GM12878 (cell line): ENCODE measurements at places on chromosomes 5 and 9.

GRCh38 chr5:145855763-145856267 lies 17.0 kb downstream of the GRXCR2 start:
- no peaks in the 10 kb centered on the region for H3K27me3 ChIP-seq
- no peaks in the 10 kb centered on the region for H3K4me1 ChIP-seq
- no peak overlapping the region for H3K27ac ChIP-seq
- H3K4me3 ChIP-seq, result no peak overlapping the region

DNA sequence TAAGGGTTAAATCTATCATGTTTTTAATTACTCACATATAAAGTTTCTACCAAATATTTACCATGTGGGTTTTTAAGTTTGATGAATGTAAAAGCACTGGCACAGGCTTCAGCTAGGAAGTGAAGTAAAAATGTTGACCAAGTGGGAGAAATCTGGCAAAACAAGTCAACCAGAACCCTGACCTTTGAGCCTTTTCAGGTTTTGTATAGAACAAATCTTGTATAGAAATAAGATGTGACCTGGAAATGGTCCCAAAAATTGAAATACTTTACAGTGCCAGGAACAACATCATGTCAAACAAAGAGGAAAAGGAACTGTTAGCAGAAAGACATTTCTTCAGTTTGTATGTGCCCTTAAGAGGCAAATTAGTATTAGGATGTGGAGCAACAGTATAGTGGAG lies 137.6 kb downstream of the CCDC192 start:
- H3K4me3 ChIP-seq, result no peak overlapping the region
- H3K4me1 ChIP-seq, result no peaks in the 10 kb centered on the region
- no peaks in the 10 kb centered on the region for H3K36me3 ChIP-seq
- H3K27ac ChIP-seq, result no peak overlapping the region
- no peaks in the 10 kb centered on the region for H3K27me3 ChIP-seq

GRCh38 chr9:83013867-83014605 lies 48.9 kb downstream of the RASEF start:
- no peaks in the 10 kb centered on the region for H3K27me3 ChIP-seq
- DNase-seq, result no peak
- no peak overlapping the region for H3K4me3 ChIP-seq
- no peaks in the 10 kb centered on the region for H3K4me1 ChIP-seq
- H3K36me3 ChIP-seq, result no peaks in the 10 kb centered on the region

- H3K4me1 ChIP-seq, result no peaks in the 10 kb centered on the region
- DNase-seq, result no peak
- no peaks in the 10 kb centered on the region for H3K36me3 ChIP-seq
- no peak overlapping the region for H3K4me3 ChIP-seq
Observed at GRCh38 chr5:109063223-109063622, 315.5 kb downstream of the FER start.

DNA sequence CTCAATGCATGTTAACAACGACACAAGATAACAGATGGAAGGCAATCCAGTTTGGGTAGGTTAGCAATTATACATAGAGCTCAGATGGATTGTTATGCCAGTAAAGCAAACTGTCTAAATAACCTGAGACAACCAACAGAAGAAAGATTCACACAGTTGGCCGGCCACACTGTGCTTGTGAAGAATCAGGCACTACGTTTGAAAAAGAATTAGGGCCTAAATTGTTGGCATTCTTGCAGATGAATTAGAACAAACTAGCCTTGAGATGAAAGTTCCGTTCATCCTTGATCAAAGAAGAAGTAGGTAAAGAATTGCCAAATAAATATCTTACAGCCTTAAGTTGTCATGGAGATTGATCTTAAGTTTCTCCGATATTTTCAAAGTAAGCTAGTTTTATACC lies 210.6 kb downstream of the CDH18 start:
- H3K27ac ChIP-seq, result no peak overlapping the region
- no peaks in the 10 kb centered on the region for H3K36me3 ChIP-seq
- H3K27me3 ChIP-seq, result no peaks in the 10 kb centered on the region
- DNase-seq, result no peak
- no peaks in the 10 kb centered on the region for H3K4me1 ChIP-seq
- H3K4me3 ChIP-seq, result no peak overlapping the region

DNA sequence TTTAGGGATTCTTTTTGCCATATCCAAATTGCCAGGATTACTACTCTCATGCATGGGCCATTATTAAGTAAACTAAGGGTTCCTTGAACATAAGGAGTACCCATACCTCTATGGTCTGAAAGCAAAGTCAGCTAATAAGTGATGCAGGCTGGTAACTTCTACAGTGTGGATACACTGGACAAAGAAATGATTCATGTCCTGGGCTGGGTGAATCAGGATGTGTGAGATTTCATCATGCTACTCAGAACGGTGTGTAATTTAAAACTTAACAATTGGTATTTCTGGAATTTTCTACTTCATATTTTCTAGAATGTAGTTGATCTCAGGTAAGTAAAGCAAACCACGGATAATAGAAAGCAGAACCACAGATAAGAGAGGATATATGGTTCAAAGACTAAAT lies 428.8 kb downstream of the CHSY3 start:
- DNase-seq, result no peak
- H3K27ac ChIP-seq, result no peak overlapping the region
- H3K36me3 ChIP-seq, result no peaks in the 10 kb centered on the region
- no peaks in the 10 kb centered on the region for H3K27me3 ChIP-seq

GRCh38 chr9:101038488-101038887 lies 10.0 kb downstream of the PLPPR1 start:
- no peaks in the 10 kb centered on the region for H3K4me1 ChIP-seq
- no peaks in the 10 kb centered on the region for H3K27me3 ChIP-seq
- H3K4me3 ChIP-seq, result no peak overlapping the region
- H3K36me3 ChIP-seq, result no peaks in the 10 kb centered on the region
- no peak overlapping the region for H3K27ac ChIP-seq

GRCh38 chr9:98641695-98642094 lies 67.0 kb downstream of the GABBR2 start:
- H3K4me1 ChIP-seq, result no peaks in the 10 kb centered on the region
- DNase-seq, result no peak
- no peaks in the 10 kb centered on the region for H3K36me3 ChIP-seq
- H3K4me3 ChIP-seq, result no peak overlapping the region
- H3K27me3 ChIP-seq, result peaks cover 2% of the 10 kb centered on the region

- H3K4me1 ChIP-seq, result no peaks in the 10 kb centered on the region
- no peak for DNase-seq
- no peak overlapping the region for H3K4me3 ChIP-seq
- no peaks in the 10 kb centered on the region for H3K36me3 ChIP-seq
- H3K27ac ChIP-seq, result no peak overlapping the region
- no peaks in the 10 kb centered on the region for H3K27me3 ChIP-seq
Observed at GRCh38 chr9:28212979-28213378, 639.7 kb upstream of the C9orf72 start.

DNA sequence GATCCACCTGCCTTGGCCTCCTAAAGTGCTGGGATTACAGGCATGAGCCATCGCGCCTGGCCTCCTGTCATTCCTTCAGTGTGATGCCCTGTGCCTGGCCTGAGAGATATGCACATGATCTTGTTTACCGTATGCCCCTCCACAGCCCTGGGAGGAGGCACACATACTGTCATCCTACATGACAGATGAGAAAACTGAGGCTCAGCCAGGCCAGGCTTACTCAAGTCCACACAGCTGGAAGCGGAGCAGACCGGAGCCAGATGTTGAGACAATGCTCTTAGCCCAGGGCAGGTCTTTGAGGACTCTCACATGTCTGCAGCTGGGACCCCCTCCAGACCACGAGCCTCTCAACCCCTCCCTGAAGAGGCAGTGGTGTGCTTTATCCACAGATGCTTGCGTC lies 38.7 kb upstream of the SH3PXD2B start:
- no peaks in the 10 kb centered on the region for H3K4me1 ChIP-seq
- no peak for DNase-seq
- H3K4me3 ChIP-seq, result no peak overlapping the region
- H3K36me3 ChIP-seq, result no peaks in the 10 kb centered on the region

- peaks cover 1% of the 10 kb centered on the region; the same call in 1 of the 2 replicates for H3K4me1 ChIP-seq
- DNase-seq, result no peak
- no peaks in the 10 kb centered on the region for H3K27me3 ChIP-seq
Observed at GRCh38 chr9:3491450-3491849, 34.4 kb downstream of the RFX3 start.

DNA sequence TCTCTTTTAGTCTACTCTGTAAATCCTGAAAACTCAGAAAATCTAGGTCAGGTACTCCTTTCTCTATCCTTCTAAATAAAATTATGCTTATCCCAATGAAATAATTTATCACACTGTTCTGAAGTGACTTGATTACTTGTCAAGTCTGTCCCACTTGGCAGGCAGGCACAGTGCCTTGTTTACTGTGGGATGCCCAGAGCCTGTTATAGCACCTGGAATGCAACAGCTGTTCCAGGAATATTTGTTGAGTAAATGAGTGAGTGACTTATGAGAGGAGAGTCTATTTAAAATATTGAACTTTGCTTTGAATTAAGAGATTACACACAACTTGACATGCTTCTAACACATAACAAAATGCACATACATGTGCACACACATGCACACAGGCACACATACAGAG lies 130.0 kb downstream of the MPDZ start:
- H3K27ac ChIP-seq, result no peak overlapping the region
- no peaks in the 10 kb centered on the region for H3K36me3 ChIP-seq
- H3K4me1 ChIP-seq, result no peaks in the 10 kb centered on the region
- no peak overlapping the region for H3K4me3 ChIP-seq

DNA sequence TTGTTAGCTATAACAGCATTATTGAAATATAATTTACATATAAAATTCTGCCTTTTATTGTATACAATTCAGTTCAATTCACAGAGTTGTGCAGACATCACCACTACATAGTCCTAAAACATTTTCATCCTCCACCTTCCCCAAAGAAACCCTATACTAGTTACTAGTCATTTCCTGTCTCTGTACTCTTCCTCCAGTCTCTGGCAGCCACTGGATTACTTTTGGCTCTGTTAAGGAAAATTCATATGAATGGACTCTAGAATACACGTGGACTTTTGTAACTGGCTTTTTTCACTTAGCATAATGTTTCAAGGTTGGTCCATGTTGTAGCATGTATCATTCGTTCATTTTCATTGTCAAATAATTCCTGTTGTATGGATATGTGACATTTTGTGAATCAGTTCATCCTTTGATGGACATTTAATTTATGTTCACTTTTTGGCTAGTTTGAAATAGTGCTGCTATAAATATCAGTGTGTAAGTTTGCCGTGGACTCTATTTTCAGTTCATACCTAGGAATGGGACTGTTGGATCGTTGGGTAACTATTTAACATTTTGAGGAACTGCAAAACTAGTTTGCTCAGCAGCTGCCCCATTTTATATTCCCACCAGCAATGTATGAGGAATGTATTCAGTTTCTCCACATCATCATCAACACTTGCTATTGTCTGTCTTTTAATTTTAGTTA lies 9.7 kb downstream of the ICE1 start:
- no peak for DNase-seq
- no peaks in the 10 kb centered on the region for H3K27me3 ChIP-seq
- peaks cover 9% of the 10 kb centered on the region for H3K4me1 ChIP-seq

DNA sequence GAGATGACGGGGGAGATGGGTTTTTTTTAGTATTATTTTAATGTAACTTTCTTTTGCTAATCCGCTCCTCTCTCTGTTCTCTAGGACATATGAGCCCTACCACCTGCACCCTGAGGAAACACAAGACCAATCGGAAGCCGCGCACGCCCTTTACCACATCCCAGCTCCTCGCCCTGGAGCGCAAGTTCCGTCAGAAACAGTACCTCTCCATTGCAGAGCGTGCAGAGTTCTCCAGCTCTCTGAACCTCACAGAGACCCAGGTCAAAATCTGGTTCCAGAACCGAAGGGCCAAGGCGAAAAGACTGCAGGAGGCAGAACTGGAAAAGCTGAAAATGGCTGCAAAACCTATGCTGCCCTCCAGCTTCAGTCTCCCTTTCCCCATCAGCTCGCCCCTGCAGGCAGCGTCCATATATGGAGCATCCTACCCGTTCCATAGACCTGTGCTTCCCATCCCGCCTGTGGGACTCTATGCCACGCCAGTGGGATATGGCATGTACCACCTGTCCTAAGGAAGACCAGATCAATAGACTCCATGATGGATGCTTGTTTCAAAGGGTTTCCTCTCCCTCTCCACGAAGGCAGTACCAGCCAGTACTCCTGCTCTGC lies 4.8 kb downstream of the MSX2 start:
- H3K4me1 ChIP-seq, result no peaks in the 10 kb centered on the region
- H3K4me3 ChIP-seq, result no peak overlapping the region
- no peak overlapping the region for H3K27ac ChIP-seq
- H3K36me3 ChIP-seq, result no peaks in the 10 kb centered on the region

GRCh38 chr9:2229109-2229721 lies 214.1 kb downstream of the SMARCA2 start:
- no peak for DNase-seq
- H3K36me3 ChIP-seq, result no peaks in the 10 kb centered on the region
- H3K27me3 ChIP-seq, result no peaks in the 10 kb centered on the region
- H3K27ac ChIP-seq, result 0 out of 2 replicates have a peak overlapping the region, but pooled peaks have one; percentile 8
- peaks cover 16% of the 10 kb centered on the region for H3K4me1 ChIP-seq
- 0 out of 2 replicates have a peak overlapping the region, but pooled peaks have one; percentile 5 for H3K4me3 ChIP-seq

DNA sequence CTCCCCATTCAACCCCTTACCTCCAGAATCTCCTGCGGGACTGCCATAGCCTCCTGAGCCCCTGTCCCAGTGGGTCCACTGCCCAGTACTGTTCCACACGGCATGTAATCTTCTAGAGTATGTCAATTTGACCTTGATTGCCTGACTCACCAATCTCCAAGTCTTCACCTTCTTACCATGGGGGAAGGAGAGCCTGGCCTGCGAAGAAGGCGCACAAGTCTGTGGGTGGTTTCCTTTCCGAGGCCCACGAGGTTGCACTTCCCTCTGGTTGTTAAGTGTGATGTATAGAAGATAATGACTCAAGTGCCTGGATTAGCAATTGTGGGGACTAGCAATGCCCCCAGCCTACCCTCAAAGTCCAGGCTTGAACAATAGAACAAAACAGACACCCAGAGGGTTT lies 8.1 kb upstream of the TENT4A start:
- no peak overlapping the region for H3K4me3 ChIP-seq
- H3K27ac ChIP-seq, result no peak overlapping the region
- H3K36me3 ChIP-seq, result no peaks in the 10 kb centered on the region
- no peaks in the 10 kb centered on the region for H3K27me3 ChIP-seq

DNA sequence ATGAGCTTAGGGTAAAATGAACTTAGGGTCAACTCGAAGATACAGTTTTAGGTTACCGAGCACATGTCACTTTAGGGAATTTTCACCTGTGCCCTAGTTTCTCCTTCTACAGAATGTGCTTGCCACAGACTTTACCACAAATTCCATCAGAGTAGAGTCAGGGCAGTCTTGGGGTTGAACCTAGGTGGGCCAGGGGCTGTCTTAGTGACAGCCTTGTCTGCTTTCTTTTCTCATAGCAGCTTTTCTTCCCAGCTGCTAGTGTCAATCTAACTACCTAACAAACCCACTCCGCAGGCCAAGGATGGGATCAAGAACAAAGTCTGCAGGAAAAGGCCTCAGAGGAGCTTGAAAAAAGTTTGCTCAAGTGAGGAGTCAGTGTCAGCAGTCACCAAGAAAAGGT lies 458.1 kb upstream of the CDH18 start:
- no peaks in the 10 kb centered on the region for H3K4me1 ChIP-seq
- DNase-seq, result no peak
- no peak overlapping the region for H3K27ac ChIP-seq
- no peaks in the 10 kb centered on the region for H3K36me3 ChIP-seq

- DNase-seq, result no peak
- no peak overlapping the region for H3K27ac ChIP-seq
- no peaks in the 10 kb centered on the region for H3K27me3 ChIP-seq
- no peak overlapping the region for H3K4me3 ChIP-seq
- no peaks in the 10 kb centered on the region for H3K4me1 ChIP-seq
Observed at GRCh38 chr5:39980056-39980455, 555.3 kb upstream of the DAB2 start.

- no peak for DNase-seq
- no peak overlapping the region for H3K4me3 ChIP-seq
- no peaks in the 10 kb centered on the region for H3K27me3 ChIP-seq
- H3K36me3 ChIP-seq, result no peaks in the 10 kb centered on the region
Observed at GRCh38 chr9:133380734-133381133, 4.6 kb downstream of the STKLD1 start.
